ENCODE measurements at places on chromosomes 12 and 14.

GRCh38 chr12:112239881-112240280 is 114.5 kb downstream of the TRAFD1 start:
- no peak for DNase-seq

- DNase-seq: no peak
Measured at GRCh38 chr12:91056488-91056887, 1.3 kb downstream of the KERA start.

DNA sequence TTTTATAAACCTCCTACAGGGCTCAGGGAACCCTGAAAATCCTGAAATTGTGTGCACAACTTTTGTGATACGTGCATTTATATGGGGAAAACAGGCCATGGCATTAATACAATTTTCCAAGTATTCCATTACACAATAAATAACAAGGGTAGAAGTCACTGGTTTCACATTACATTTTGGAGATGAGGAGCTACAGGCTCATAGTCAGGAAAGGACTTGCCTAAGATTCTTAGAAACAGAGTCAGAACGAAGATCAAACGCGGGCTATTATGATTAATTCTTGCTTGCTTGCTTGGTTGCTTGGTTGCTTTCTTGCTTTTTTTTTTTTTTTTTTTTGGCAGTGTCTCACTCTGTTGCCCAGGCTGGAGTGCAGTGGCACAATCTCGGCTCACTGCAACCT is 16.7 kb downstream of the NOS1 start:
- DNase-seq: no peak

DNA sequence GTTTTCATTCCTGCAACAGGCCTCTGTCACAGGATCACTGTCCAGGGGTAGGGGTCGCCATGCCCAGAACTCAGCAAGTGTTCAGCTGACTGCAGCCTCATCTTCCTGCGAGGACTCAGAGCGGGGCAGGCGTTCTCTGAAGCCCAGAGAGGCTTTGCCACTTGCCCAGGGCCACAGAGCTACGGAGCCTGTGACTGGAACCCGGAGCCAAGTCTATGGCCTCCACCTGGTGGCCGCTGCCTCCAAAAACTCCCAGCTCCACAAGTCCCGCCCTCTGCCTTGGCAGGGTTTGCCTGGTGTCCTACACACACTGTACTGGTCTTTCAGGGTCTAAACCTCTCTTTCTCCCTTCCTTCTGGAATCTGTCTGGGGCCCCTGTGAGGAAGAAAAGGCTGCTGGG is 8.7 kb upstream of the PPP1R13B start:
- no peak for DNase-seq

All from stimulated activated CD8-positive, alpha-beta memory T cell treated with anti-CD3 and anti-CD28 coated beads, Interleukin-15, amount 100 ng/mL, for 1 hour (primary cell).